ENCODE measurements at places on chromosomes 5 and 9. TPM values are rescaled to one million over a fixed set of nuclear protein-coding genes. Genes with fewer than 3 reads are reported as not detected.
A peak's percentile ranks its signal among the peaks of the same experiment; 100 is the strongest.

The PRR16 gene
- not detected for total RNA-seq

The PPP3R2 gene
- not detected for total RNA-seq

The ANKRD31 gene
- 0.52 TPM for total RNA-seq

The NR5A1 gene
- total RNA-seq = not detected

The IL13 gene
- 0.84 TPM for total RNA-seq

The STPG3 gene
- total RNA-seq = not detected

The CBY3 gene
- total RNA-seq = not detected

The GLRA1 gene
- total RNA-seq = not detected

The DIPK1B gene
- 1.3 TPM for total RNA-seq

The LPAR1 gene
- not detected for total RNA-seq

The SLCO6A1 gene
- total RNA-seq = not detected

The PPP2R2B gene
- total RNA-seq = 16.7 TPM

The TRIM52 gene
- 40.3 TPM for total RNA-seq

GRCh38 chr5:5787373-5787772 lies 364.9 kb downstream of the ICE1 start:
- H3K4me1 ChIP-seq = no peaks in the 10 kb centered on the region
- H3K36me3 ChIP-seq = no peaks in the 10 kb centered on the region
- H3K27ac ChIP-seq = no peak overlapping the region

DNA sequence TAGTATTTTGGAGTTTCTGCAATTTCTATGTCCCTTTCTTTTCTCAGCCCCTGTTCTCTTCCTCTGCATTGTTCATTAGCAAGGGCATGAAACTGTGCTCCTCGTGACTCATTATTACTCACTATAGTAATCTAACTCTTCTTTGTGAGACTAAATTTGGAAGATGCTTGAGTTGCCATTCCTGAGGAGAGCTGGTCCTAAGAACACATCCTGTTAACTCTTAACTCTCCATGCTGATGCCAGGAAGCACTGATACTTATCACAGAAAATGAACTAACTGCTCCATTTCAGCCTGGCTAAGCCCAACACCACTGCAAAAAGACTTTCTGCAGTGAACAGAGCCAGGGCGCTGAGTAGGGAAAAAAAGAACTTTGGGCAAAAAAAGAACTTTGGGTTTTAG lies 10.6 kb upstream of the CSNK1A1 start:
- no peaks in the 10 kb centered on the region for H3K27me3 ChIP-seq
- H3K27ac ChIP-seq = no peak overlapping the region
- H3K36me3 ChIP-seq = no peaks in the 10 kb centered on the region
- peaks cover 4% of the 10 kb centered on the region for H3K4me1 ChIP-seq
- DNase-seq = no peak

GRCh38 chr9:136091582-136092352 lies 3.3 kb downstream of the NACC2 start:
- peaks cover 25% of the 10 kb centered on the region for H3K4me1 ChIP-seq
- H3K4me3 ChIP-seq = no peak overlapping the region
- no peaks in the 10 kb centered on the region for H3K27me3 ChIP-seq
- no peak for DNase-seq

- H3K4me1 ChIP-seq = no peaks in the 10 kb centered on the region
- no peak for DNase-seq
- H3K36me3 ChIP-seq = peaks cover 90% of the 10 kb centered on the region
Observed at GRCh38 chr5:65707663-65708062, 14.2 kb downstream of the SGTB start.

- H3K4me3 ChIP-seq = no peak overlapping the region
Observed at GRCh38 chr5:162800301-162800700, 637.1 kb upstream of the CCNG1 start.

DNA sequence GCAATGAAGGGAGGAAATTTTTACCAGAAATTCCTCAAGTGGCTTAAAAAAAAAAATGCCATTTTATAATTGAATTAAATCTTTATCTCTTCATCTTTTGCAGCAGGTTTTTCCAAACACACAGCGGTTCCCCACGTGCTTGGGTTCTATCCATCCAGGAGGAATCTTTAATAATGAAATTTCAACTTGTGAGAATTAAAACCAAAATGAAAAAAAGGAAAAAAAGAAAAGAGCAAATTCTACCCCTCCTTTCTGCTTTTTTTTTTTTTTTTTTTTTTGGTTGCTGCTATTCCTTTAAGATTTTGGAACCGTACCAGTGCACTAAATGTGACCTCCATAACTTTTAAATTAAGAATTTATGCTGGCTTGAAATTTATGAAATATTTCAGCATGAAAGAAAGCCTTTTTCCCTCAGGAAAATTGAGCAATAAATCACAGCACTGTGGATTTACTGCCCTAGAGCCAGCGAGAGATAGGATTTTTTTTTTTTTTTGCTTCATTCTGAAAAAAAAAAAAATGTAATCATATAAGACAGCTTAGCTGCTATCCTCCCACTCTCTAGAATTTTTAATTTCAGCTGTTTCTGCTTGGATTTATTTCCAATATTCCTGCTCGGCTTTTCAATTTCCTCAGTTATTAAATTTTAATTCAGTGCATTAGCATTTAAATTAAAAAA lies 88.5 kb downstream of the ZNF618 start:
- H3K4me1 ChIP-seq = no peaks in the 10 kb centered on the region
- no peaks in the 10 kb centered on the region for H3K36me3 ChIP-seq
- H3K27ac ChIP-seq = no peak overlapping the region
- no peaks in the 10 kb centered on the region for H3K27me3 ChIP-seq

DNA sequence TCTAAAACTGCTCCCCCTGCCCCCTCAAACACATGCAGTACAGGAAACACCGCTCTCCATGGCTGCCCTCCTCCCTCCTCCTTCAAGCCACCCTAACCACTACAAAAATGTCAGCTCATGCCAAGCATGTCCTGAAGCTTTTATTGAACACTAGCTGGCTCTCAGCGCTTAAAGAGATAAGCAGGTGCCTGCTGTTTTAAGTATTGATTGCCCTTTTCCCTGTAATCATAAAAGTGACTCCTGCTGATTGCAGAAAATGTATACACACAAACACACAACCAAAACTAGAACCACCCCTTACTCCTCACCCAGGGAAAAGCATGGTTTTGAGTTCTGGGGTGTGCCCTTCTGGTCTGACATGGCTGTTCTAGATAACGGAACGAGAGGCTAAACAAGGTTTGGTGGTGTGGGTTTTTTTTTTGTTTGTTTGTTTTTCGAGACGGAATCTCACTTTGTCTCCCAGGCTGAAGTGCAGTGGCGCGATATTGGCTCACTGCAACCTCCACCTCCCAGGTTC lies 3.7 kb upstream of the UCK1 start:
- no peak overlapping the region for H3K27ac ChIP-seq
- no peaks in the 10 kb centered on the region for H3K27me3 ChIP-seq

- no peak overlapping the region for H3K27ac ChIP-seq
- no peak overlapping the region for H3K4me3 ChIP-seq
- no peak for DNase-seq
- no peaks in the 10 kb centered on the region for H3K36me3 ChIP-seq
Observed at GRCh38 chr9:7901621-7902020, 102.0 kb upstream of the DMAC1 start.

DNA sequence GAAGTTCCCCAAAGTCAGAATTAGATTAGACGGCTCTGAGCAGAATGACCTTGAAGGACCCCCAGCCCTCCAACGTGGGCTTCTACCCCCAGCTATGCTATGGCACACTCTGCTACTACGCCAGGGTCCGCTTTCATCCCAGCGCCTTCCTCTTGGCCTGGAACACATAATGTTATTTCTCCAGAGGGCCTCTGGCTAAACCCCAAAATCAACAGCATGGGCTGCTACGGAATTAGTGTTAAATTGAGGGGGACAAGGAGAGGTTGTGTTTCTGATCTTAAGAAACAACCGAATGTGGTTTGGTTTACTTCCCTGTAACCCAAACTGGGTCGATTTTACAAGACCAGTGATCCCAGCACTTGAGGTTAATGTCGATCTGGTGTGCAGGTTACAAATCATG lies 97.1 kb downstream of the ZNF618 start:
- no peak overlapping the region for H3K4me3 ChIP-seq
- DNase-seq = no peak
- H3K4me1 ChIP-seq = no peaks in the 10 kb centered on the region

DNA sequence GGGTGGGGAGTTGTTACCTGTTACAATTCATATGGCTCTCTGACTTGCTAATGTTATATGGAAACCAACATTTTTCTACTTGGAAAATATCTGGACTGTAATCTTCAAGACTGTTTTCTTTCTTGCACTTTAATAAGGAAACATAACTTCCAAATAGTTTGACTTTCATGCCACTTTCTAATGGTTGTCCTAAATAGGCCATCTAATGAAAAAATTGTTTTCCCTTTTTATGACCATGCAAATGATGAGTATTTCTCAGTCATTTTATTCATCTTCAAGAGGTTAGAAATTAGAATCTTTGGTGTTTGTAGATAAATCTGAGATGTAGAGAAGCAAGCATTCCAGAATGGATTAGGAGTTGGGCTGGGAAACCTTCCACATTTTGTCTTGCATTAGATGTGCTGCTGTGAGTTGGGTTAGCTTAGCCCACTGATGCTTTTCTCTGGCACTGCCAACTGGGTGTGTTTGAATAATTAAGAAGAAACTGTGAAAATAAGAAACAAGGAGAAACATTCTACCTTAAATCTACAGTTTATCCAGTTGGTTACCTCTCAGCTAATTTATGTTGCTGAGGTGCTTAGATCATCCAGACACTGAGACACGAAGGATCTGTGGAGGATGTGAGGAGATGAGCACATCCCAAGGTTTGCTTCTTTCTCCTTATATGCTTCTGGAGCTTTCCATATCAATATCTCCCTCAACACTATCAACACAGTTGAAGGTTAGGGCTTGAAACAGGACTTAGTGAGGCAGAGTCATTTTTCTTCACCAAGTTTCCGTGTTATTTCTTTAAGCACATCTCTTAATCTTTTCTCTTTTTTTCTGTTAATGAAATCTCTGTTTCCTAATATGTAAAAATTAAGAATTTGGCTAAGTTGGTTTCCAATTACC lies 2.7 kb downstream of the RASGRF2 start:
- peak overlapping the region; percentile 5 for H3K27ac ChIP-seq
- no peaks in the 10 kb centered on the region for H3K36me3 ChIP-seq
- peak overlapping the region; percentile 47 for H3K4me3 ChIP-seq
- peaks cover 30% of the 10 kb centered on the region for H3K27me3 ChIP-seq
- H3K4me1 ChIP-seq = peaks cover 15% of the 10 kb centered on the region

- no peak overlapping the region for H3K4me3 ChIP-seq
- H3K36me3 ChIP-seq = peaks cover 17% of the 10 kb centered on the region
- H3K27ac ChIP-seq = peak overlapping the region; percentile 74
- DNase-seq = no peak
- H3K4me1 ChIP-seq = peaks cover 26% of the 10 kb centered on the region
Observed at GRCh38 chr9:110142868-110143481, 65.0 kb downstream of the C9orf152 start.

GRCh38 chr5:72956324-72957140 lies 691 bp downstream of the FCHO2 start:
- H3K4me1 ChIP-seq = peaks cover 17% of the 10 kb centered on the region
- peak; percentile 31 for DNase-seq
- H3K4me3 ChIP-seq = peak overlapping the region; percentile 53
- H3K27me3 ChIP-seq = peaks cover 34% of the 10 kb centered on the region
- no peaks in the 10 kb centered on the region for H3K36me3 ChIP-seq
- no peak overlapping the region for H3K27ac ChIP-seq

DNA sequence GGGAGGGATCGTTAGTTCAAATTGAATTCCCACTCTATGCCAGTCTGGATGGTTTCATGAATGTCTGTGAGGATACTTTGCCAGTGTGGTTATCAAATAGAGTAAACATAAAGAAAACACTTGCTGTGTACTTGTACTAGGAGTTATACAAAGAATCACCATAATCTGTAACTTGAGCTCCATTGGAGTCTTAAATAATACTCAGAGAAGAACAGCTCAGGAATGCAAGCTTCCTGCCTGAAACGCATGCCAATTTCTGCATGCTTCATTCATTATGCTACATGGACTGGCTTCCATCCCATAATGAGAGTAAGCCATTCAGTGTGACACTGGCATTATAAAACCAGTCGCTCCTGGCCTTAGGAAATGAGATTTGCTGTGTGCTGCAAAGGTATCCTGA lies 351.4 kb downstream of the SEMA5A start:
- DNase-seq = no peak
- H3K4me1 ChIP-seq = no peaks in the 10 kb centered on the region
- H3K27ac ChIP-seq = no peak overlapping the region
- H3K36me3 ChIP-seq = no peaks in the 10 kb centered on the region
- no peaks in the 10 kb centered on the region for H3K27me3 ChIP-seq
- no peak overlapping the region for H3K4me3 ChIP-seq

- H3K27me3 ChIP-seq = no peaks in the 10 kb centered on the region
- H3K36me3 ChIP-seq = no peaks in the 10 kb centered on the region
- H3K4me1 ChIP-seq = no peaks in the 10 kb centered on the region
- no peak for DNase-seq
Observed at GRCh38 chr9:6226696-6227095, 11.1 kb downstream of the IL33 start.

DNA sequence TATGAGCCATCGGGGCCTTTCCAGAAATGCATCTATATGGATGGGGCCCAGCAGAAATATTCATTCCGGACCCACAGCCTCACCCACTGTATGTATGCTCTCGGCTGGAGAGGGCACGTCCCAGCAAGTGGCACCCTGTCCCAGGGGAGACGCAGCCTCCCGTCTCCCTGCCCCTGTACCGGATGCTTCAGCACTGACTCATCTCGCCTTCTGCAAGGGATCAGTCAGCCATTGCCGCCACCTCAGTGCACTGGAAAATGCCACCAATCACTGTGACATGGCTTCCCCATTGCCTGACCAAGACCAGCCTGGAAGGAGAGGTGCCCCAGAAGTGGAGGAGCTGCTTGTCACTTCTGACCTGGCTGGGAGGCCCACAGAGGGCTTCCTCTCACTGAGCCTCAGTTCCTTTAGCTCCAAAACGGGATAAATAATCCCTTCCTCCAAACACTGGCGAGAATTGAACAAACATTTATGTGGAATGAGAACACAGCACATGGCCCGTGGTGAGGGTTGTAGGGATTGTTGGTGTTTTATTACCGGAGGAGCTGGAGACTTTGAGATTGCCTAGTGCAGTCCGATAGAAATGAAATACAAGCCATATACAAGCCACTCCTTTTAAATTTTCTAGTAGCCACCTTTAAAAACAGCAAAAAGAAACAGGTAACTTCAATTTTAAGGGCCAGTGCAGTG lies 43.9 kb upstream of the ORM1 start:
- H3K4me3 ChIP-seq = no peak overlapping the region
- H3K4me1 ChIP-seq = no peaks in the 10 kb centered on the region
- no peak overlapping the region for H3K27ac ChIP-seq

- DNase-seq = no peak
- no peak overlapping the region for H3K4me3 ChIP-seq
- no peaks in the 10 kb centered on the region for H3K4me1 ChIP-seq
- peaks cover 6% of the 10 kb centered on the region for H3K27me3 ChIP-seq
- peak overlapping the region; percentile 29 for H3K27ac ChIP-seq
Observed at GRCh38 chr5:95631255-95631958, 11.5 kb downstream of the GPR150 start.

Data from CD4-positive, CD25-positive, alpha-beta regulatory T cell (primary cell).